ENCODE measurements at places on chromosomes 7 and 10.

DNA sequence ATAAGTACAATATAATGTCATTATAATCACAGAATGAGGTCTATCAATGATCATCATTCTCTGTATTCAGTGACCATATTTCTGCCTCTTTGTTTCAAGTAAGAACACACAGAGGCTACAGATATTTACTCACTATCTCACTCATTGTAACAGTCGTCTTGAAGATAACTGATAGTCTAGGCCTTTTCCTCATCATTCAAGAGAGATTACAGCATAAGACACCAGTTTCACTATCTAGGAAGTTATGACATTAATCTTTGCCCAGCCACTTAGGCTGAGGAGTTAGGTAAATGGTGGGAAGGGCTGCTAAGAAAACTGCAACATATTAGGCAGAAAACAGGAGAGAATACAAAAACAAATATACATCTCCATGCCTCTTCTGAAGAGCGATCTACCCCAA lies 125.3 kb downstream of the CHCHD3 start:
- no peak for DNase-seq

DNA sequence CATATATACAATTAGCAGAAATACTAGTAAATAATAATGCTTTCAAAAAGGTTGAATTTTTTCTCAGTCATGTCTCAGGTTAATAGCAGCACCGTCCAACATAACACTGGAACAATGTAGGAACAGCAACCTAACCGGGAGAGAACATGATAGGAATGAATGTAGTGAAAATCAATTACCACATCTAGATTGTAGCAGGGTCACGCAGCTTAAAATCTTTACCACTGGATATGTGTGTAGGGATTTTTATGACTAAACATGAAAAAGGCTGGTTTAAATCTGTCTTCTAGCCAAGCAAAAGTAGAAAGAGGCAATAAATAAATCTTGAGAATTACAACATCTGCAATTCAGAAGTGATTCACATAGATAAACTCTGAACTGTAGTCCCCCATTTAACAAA lies 326.0 kb downstream of the DGKB start:
- no peak for DNase-seq

DNA sequence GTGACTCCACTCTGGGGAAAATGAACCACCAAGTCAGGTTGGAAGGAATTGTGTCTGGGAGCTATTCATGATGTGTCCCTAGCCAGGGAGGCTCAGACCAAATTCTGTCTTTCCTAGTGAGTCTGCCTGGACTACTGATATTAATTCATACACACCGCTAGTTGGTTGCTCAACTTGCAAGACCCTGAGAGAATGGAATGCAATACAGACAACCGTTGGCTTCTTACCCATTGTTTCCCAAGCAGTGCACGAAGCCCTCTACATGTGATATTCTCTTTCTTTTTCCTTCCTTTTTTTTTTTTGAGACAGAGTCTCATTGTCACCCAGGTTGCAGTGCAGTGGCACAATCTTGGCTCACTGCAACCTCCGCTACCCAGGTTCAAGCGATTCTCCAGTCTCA lies 19.4 kb upstream of the SRGN start:
- no peak for DNase-seq

DNA sequence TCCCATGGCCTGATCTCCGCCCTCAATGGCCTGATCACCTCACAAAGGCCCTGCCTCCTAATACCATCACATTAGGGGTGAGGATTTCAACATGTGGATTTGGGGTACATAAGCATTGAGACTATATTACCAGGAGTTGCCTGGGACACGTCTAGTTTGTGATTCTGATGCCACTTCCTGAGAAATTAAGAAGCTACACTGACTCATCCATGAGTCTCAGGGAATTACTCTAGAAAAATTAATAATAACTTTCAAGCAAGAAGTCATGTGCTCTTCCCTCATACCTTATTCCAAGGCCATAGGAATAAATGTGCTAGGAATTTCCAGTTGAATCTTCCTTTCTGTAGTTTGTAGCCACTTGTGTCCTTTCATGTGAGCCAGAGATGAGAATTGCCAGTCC lies 519.3 kb upstream of the MKI67 start:
- DNase-seq = no peak

GRCh38 chr7:135349746-135350145 lies 116.1 kb downstream of the STRA8 start:
- DNase-seq = no peak

GRCh38 chr7:70171369-70171920 lies 573.2 kb downstream of the AUTS2 start:
- no peak for DNase-seq

DNA sequence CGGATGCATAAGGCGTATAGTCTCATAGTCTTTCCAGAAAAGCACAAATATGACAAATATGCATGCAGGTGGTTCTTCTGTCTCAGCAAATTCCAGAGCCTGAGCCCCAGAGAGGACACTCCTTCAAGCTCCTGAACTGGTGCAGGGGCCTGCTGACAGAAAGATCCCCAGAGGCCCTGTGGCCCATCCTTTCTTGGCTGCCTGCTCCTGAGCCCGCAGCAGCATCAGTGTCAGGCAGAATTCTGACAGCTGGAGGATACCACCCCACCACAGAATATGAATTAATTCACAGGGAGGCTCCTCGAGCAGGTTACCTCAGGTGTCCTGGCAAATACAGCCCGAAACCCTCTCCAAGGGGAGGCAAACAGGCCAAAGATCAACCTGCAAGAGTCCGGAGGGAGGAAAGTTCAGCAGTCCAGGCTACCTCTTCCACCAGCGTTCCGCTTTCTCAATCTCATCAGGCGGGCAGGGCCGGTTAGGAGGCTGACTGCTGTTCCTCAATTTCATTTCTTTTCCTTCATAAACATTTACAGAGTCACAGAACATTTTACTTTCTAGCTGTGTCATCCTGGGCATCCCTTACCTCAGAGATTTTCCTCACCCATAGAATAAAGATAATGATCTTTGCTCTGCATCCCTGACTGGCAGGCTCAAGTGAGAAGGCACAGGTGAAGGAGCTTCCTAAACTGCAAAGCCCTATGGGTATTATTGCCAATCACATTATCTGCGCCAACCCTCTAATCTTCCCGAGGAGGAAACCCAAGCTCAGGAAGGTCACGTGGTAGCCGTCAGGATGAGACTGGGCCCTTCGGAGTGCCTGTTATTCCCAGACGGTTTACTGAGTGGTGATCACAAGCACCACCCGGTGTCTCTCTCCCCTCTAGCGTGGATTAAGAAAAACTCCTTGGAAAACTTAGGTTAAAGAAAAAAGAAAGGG lies 1.4 kb downstream of the DNAJB12 start:
- no peak for DNase-seq

- DNase-seq = no peak
Measured at GRCh38 chr7:93890041-93890463, 501 bp downstream of the TFPI2 start.

DNA sequence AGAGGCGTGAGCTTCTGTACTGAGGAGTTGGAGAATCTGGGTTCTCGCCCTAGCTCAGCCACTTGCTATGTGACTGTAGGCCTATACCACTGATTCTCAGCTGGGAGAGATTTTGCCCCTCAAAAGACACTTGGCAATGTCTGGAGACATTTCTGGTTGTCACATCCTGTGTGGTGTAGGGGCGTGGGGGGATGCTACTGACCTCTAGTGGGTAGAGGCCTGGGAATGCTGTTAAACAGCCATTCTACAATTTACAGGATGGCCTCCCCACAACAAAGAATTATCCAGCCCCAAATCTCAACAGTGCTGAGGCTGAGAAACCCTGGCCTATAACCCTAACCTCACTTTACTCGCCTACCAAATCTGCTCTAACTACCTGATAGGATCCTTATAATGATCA lies 58.8 kb upstream of the GAD2 start:
- no peak for DNase-seq

Measured in NCI-H1436 treated with DMSO at 0.1 percent for 48 hours (cell line).